SJCRH30 (cell line): ENCODE measurements at places on chromosomes 3 and 15. TPM values are rescaled to one million over a fixed set of nuclear protein-coding genes. Genes with fewer than 3 reads are reported as not detected.

- DNase-seq = no peak
These were observed 89.6 kb downstream of the TBL1XR1 start for GRCh38 chr3:177107461-177108239.

ROPN1 gene
- not detected in 2 replicates for total RNA-seq

- DNase-seq = no peak
These were observed 117.0 kb downstream of the P3H2 start for GRCh38 chr3:190003681-190004123.

TRH gene
- not detected in 2 replicates for total RNA-seq

PLOD2 gene
- total RNA-seq = 40.3 and 43.3 TPM in 2 replicates

FBXL2 gene
- 4.0 and 4.8 TPM in 2 replicates for total RNA-seq

DNA sequence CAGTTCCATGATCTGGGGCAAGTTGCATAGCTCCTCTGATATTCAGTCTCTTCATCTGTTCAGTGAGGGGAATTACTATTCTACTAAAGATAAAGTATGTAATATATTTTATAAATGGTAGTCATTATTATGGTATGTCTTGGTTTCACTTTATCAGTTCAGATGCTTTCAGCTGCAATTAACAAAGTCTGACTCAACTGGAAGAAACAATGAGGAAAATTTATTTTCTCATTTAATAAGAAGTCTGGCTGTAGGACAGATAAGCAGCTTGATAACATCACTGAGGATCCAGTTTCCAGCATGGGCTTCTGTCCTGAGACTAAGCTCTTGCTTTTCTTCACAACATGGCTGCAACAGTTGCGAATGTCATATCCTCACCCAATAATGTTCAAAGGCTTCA, 354.3 kb upstream of the TRIM42 start:
- DNase-seq = no peak

NUP210 gene
- total RNA-seq = 0.10 and 0.32 TPM in 2 replicates

SPESP1 gene
- total RNA-seq = not detected in 2 replicates

DNA sequence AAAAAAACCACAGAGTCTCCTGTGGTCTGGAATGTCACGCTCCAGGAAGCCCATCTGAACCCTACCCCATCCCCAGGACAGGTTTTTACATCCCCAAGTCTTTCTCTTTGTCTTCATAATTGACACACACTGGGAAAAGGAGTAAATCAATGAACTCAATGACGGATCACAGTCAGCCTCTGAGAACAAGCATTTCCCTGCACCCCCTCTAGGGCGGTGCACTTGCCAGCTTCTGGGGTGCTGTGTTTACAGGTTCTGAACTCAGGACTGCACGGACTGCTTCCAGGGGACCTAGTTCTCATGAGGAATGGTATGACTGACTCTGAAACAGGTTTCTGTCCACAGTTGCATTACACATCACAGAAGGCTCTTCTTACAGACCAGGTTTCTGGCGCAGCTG, 81.1 kb downstream of the NUP210 start:
- no peak for DNase-seq

DNA sequence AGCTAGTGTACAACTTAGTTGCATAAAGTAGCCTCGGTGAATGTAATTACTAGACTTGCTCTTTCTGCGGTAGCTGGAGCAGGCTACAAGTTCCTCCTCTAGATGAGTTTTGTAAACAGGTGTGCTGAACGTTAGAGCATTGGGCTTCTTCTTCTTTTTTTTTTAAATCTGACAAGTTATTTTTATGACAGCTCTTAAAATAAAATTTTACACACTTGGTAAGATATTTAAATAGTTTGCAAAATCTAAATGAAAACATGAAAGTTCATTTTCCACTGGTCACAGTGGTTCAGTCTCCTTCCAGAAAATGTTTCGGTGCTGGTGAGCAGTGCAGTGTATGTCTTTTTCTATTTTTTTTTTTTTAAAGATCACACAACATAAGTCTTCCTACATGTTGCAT, 3.0 kb downstream of the CCR9 start:
- DNase-seq = no peak

GRCh38 chr3:17625133-17625532, 117.3 kb downstream of the TBC1D5 start:
- no peak for DNase-seq

DNA sequence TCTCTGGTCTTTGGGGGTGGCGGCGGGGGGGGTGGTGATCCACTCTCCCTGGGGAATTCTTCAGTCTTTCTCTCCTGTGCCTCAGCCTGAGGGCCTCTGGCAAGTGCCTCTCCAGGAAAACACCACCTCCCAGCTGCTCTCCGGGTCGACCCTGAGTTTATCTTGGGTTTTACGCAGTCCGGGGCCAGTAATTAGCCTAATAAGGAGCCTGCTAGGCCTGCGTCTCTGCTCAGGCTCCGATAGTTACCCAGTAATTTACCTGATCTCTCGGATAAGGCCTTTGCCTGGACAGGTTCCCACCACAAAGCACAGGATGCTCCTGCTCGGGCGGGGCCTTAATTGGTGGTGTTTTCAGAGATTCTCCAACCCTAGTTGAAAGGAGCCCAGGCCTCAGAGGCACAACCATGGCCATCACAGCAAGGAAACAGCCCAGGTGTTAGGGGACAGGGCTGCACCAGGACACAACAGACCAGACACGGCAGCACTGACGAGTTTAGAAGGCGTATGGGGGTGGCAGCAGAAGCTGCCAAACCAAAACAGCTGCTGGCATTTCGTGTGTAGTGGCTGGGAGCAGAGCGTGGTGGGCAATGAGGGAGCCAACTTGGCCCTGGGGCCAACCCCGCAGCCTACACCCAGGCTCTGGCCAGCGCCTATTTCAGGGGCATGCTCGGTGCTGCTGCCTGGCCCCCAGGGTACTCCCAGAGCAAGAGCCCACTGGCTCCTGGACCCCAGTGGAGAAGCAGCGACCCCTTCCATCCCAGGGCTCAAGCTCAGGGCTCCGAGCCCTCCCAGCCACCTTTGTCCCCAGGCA, 71.4 kb downstream of the KLF13 start:
- DNase-seq = no peak
